Uterus (tissue), 4 donors: ENCODE measurements at places on chromosomes 2 and 18. TPM values are rescaled to one million over a fixed set of nuclear protein-coding genes. Genes with fewer than 3 reads are reported as not detected.

- DNase-seq, result no peak
These were observed 70.3 kb upstream of the DOCK10 start for GRCh38 chr2:225112362-225113126.

DNA sequence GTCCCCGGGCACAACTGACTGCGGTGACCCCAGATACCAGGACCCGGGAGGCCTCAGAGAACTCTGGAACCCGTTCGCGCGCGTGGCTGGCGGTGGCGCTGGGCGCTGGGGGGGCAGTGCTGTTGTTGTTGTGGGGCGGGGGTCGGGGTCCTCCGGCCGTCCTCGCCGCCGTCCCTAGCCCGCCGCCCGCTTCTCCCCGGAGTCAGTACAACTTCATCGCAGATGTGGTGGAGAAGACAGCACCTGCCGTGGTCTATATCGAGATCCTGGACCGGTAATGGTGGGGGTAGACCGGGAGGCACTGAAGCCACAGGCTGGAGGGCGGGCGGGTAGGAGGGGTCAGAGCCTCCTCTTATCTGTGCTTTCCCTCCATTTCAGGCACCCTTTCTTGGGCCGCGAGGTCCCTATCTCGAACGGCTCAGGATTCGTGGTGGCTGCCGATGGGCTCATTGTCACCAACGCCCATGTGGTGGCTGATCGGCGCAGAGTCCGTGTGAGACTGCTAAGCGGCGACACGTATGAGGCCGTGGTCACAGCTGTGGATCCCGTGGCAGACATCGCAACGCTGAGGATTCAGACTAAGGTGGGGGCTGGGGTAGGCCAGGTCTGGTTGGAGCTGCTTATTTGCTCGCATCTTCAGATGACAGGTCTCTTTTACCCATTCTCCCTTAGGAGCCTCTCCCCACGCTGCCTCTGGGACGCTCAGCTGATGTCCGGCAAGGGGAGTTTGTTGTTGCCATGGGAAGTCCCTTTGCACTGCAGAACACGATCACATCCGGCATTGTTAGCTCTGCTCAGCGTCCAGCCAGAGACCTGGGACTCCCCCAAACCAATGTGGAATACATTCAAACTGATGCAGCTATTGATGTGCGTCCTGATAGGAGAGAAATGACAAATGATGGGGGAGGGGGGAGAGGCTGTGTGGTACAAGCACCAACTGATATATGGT, 780 bp downstream of the HTRA2 start:
- peak; percentile 38 for DNase-seq

DNA sequence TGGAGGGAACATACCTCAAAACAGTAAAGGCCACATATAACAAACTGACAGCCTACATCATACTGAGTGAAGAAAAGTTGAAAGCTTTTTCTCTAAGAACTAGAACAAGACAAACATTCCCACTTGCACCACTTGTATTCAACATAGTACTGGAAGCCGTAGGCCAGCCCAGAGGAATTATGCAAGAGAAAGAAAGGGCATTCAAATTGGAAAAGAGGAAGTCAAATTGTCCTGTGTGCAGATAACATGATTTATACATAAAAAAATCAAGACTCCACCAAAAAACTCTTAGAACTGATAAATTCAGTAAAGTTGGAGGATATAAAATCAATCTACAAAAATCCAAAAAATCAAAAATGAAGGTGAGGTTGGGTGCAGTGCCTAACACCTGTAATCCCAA, 8.0 kb upstream of the KDM3A start:
- no peak for DNase-seq

DNA sequence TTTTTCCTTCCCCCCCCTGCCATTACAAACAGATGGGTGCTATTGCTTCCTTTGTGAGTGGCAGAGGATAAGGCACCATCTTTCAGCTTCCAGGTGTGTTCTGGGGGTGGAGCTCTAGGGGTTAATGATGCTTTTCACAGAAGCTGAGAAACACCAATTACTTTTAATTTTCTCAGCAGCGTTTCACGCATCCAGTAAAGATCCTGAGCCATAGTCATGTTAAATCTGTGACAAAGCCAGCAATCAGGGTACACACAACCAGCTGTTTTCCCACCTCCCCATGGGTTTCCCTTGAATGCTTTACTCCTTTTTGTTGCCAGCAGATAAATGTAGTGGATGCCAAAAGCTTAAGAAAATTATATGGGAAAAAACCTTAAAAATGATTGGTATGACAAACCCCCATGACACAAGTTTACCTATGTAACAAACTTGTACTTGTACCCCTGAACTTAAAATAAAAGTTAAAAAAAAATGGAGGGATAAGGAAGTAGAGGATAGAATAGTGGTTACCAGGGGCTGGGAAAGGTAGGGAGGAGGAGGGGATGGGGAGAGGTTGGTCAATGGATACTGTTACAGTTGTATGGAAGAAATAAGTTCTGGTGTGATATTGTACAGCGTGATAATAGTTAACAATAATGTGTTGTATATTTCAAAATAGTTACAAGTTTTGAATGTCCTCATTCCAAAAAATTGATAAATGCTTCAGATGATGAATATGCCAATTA, 70.0 kb downstream of the ACOXL start:
- DNase-seq, result no peak

DNA sequence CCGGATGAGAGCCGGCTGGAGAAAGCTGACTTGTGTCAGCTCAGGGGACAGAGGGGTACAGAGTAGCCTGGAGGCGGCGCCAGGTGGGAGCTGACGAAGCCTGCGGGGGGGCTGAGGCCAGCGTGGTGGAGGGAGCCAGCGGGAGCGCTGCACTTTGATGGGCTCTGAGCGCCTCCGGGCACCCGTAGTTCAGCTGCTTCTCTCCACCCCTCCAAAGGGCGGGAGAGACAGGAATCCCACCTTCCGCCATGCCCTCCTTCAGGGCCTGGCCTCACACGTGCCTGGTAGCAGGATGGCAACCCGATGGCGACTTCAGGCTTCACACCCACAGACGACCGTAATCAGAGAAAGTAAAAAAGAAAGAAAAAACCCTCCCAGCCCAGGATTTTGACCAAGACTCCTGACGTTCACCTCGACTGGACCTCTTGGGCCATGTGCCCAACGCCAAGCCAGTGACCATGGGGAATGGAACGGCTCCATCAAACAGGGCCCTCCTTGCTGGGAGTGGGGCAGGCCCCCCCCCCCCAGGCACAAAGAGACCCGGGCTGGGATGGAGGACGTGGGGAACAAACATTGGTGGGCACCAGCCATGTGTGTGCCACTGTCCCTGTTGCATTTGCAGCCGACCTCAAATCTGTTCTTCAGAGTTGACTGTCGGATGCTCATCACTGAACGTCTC, 60.7 kb upstream of the ASAP2 start:
- DNase-seq, result no peak

DNA sequence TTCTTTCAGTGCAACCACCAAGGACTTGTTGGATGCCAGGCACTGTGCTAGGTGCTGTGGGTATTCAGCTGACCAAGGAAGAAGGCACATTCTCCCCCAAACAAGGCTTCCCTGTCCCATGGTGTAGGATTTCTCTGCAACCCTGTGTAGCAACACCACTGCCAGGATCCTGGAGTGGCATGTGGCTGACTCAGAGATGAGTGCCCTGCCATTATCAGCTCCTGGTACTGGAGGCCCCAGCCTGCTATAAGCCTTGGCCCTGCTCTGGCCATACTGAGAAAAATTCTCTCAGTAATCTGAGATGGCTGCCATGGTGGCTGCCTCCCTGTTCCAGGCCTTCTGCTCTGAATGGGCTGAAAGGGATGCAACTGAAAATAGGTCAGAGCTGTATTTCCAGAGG, 4.3 kb downstream of the SMYD5 start:
- no peak for DNase-seq

DNA sequence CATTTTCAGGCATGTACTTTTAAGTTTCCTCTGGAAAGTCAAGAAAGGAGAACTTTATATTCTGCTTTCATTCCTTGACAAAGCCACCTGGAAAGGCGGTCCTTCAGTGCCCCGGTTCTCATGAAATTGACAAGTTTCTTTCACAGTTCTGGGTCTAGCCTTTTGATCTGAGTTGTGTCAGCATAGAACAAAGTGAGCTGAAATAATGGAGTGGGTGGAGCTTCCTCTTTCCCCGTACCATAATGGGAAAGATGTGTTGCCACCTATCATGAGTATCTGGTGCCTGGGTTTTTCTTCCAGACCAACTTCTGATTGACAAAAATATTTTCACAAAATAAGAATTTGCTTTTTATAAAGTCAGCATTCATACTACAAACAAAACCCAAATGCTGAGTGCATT, 49.3 kb downstream of the PTRHD1 start:
- DNase-seq, result no peak

DNA sequence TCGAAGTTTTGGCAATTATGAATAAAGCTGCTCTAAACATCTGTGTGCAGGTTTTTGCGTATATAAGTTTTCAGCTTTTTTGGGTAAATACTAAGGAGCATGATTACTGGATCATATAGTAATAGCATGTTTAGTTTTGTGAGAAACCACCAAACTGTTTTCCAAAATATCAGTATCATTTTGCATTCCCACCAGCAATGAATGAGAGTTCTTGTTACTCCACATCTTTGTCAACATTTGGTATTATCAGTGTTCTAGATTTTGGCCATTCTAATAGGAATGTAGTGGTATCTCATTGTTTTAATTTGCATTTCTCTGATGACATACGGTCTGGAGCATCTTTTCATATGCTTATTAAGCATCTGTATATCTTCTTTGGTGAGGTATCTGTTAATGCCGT, 143.4 kb upstream of the MYO3B start:
- no peak for DNase-seq

The ASB18 gene
- not detected for total RNA-seq
